B cell (primary cell): ENCODE measurements at places on chromosomes 7 and 10. TPM values are rescaled to one million over a fixed set of nuclear protein-coding genes. Genes with fewer than 3 reads are reported as not detected.

DNA sequence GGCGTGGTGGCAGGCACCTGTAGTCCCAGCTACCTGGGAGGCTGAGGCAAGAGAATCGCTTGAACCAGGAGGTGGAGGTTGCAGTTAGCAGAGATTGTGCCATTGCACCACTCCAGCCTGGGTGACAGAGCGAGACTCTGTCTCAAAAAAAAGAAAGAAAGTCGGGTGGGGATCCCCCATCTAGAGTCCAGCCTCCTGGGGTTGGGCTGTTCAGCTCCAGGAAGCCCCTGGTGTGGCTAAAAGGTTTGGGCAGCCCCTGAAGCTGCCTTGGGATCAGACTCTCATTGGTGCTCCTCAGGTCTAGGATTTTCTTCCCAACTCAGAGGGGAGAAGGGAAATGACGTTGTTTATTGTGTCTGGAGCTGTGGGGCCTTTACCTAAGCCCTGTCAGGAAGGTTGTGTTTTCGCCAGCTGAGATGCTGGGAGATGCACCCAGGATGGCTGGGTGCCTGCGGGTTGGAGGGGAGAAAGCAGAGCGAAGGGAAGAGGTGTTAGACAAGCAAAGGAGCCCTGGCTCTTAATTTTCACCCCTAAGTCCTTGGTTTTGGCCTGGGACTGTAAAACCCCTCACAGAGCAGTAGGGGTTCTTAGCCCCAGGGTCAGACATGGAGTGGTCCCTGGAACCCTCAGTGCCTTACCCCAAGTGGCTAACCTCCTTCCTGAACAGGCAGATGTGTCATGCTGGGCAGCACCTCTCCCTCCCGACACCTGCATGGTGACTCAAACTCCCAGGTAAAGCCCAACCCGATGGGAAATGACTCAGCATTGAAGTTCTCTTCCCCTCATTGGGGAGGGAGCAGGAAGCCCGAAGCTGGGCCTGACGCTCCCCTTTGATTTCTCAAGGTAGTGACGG is 21.1 kb downstream of the PLAU start:
- DNase-seq, result no peak

- no peak for DNase-seq
These were observed 644 bp downstream of the UMAD1 start for GRCh38 chr7:7641129-7641663.

DNA sequence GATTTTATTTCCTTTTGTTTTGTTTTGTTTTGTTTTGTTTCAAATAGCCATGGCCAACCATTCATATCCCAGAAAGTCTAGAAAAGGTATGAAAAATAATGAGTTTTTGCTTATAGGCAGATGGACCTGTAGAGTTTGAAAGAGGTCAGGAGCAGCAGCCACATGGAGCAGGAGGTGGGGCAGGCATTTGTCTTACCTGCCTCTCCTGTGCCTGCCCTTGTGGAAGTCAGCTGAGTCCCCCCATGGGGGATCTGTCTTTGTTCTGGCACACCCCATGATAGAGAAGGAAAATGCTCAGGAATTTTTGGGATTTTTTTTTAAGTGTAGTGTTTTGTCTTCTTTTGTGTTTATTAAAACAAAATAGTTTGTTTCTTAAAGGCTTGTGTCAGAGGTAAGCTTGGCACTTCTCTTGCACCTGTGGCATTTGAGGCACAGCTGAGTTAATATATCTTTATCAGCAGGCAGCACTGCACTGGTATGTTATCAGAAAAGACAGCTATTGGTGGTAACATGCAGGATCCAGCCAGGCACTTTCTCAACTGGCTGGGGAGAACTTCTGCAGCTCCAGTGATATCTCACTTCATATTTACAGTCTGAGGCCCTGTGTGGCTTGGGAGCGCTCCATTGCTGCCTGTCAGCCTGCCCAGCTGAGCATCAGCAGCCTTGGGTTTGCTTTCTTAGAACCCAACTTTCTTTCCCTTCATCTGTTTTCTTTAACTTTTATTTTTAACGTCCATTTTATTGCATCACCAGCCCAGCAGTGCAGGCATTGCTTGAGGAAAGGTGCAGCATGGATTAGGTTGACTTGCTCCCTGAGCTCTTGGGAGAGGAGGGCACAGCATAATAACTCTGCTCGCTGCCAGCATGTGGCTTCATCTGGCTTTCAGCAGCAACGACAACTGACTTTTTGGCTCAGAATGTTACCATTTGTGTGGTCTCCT is 44.4 kb downstream of the LRRC4 start:
- DNase-seq, result no peak

DNA sequence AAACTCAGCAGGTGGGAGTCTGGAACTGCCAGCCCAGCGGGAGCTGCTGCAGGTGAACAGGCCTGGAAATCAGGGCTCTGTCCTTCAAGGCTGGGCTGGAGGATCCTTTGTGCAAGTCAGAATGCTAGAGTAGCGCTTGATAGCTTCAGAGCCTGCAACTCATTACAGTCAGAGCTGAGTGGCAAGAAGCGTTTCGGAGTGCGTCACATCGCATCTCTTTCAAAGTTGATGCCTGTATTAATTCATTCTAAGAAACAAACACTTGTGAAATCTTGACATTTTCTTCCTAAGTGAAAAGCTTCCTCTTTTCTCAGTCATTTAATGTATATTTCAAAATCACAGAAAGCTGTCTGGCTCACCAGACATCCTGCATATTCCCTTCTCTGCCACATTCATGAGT is 121.2 kb upstream of the NPS start:
- DNase-seq, result no peak

DNA sequence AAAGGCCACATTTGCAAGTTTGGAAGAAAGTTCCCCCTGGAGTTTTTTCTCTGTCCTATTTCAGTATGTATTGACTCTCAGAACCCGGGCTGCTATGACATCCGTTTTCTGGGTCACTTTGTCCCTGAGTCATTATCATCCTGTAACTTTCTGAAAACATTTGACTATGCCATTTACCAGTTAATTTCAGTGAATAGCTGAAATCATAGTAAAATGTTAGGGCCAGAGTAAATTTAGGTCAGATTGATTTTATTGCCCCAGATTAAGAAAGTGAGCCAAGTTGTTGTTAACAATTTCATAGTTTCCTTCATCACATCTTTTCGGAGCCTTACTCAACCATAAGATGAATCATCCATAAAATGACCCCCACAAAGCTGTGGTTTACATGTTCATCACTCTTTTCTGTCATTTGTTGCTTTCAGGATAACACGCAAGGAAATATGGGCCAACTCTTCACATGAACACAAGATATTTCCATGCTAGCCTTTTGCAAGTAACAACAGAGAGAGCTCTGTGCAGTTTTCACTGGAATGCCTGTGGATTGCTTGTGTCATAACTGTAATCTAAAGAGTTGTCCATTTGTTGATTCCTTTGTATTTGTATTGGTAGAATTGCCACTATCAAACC is 3.9 kb upstream of the MACC1 start:
- peak; percentile 34 for DNase-seq

DNA sequence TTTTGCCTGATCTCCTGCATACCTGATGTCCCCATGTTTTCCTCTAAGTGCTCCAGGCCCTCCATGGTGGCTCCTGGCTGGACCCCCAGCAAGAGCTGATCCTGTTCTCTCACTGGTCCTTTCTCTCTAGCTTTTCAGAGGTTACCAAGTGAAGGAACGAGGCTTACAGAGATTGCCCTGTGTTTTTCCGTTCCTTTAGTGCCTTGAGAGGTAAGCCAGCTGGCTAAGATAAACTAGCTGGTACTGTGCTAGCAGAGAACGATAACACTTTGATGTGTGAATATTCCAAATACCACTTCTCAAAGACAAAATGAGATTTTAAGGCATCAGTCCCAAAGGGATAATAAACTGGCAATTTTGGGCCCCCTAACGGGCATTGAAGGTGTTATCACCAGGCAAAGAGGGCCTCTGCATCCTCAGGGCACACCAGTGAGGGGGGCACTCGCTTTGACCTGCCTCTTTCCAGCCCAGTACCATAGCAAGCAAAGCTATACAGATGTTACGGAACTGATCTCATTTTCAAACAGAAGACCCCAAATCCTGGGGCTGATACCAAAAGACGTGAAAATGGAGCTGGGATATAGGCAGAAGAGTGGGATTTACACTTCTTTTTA is 8.4 kb upstream of the CCNY start:
- DNase-seq, result no peak

DNA sequence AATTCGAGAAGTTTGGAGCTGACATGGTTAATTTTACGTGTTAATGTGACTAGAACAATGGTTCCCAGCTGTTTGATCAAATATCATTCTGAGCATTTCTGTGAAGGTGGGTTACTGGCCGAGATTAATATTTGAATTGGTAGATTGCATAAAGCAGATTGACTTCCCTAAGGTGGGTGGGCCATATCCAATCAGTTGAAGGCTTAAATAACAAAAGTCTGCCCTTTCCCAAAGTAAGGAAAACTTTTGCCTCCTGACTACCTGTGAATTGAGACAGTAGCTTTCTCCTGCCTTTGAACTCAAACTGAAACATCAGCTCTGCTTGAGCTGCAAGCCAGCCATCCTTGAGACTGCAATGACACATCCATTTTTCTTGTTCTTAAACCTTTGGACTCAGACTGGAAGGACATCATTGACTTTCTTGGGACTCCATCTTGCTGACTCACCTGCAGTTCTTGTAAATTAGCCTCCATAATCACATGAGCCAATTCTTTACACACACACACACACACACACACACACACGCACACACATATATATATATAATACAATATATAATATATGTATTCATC is 63.1 kb upstream of the LRRTM3 start:
- no peak for DNase-seq

- no peak for DNase-seq
These were observed 2.6 kb downstream of the PRPF18 start for GRCh38 chr10:13589316-13589715.

- peak; percentile 23 for DNase-seq
These were observed 17.4 kb upstream of the CEP41 start for GRCh38 chr7:130458257-130458656.

DNA sequence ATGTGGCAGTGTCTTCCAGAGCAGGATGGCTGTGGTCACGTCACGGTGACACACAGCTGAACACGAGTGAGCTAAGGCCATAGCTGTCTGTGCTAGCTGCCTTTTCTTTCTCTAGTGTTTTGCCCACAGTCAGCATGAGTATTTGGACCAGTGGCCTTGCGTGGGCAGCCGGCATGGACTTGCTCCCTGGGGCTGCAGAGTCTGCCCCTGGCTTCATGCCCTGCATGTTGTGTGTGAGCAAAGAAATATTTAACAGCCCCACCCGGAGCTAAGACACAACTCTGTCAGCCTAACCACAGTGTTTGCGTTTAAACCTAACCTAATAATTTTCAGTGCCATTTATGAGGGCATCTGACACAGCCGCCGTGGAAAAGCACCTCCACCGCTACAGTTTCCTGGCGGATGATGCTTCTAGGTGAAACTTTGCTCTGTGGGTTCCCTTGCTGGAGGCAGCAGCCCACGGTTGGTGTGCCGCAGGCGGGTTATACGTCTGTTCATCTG is 14.6 kb downstream of the CHST12 start:
- no peak for DNase-seq

- no peak for DNase-seq
These were observed 37.1 kb downstream of the CCDC71L start for GRCh38 chr7:106623853-106624252.

DNA sequence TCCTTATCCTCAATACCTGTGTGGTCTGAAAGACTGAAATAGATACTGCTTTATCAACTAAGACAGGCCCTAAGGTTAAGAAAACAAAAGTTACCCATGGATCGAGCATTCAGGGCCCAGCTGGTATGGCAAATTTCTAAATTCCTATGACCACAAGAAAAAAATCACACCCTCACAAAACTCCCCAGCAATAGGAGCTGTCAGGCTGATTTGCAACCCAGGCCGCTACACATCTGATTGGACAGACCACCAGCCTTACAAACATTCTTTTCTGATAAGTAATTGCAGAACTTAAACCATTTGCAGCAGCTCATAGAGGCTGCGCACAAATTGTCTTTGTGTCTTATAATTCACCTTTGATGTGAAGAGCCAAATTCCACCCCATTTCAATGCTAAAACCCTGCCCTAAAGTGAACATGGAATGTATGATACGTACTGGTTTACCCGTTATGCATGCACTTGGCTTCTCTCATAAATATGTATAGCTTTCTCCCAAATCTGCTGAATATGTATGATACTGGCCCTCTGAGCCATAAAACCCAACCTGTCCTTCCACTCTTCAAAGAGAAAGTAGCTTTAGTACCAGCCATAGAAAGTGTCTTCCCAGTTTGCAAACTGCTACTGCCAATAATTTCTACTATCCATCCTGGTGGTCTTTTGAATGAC is 842.5 kb downstream of the GRID1 start:
- no peak for DNase-seq

DNA sequence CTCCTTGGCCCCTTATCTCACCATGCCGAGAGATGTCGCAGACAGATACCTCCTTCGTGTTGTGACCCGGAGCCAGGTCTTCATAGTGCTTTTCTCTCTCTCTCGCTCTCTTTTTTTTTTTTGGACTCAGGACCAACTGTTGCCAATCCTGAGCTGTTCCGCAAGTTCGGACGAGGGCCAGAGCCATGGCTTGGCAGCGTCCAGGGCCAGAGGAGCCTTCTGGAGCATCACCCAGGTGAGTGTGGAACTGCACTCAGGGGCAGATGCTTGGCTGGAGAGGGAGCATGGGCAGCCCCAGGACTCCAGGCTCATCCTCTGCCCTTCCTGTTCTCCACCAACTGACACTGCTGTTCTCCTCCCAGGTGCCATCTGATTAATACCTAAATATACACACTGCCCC is 7.8 kb downstream of the ZNF862 start:
- DNase-seq, result no peak

GRCh38 chr10:47334466-47335295 is 12.4 kb downstream of the GDF2 start:
- no peak for DNase-seq

GRCh38 chr7:19020062-19020461 is 97.4 kb downstream of the TWIST1 start:
- no peak for DNase-seq

DNA sequence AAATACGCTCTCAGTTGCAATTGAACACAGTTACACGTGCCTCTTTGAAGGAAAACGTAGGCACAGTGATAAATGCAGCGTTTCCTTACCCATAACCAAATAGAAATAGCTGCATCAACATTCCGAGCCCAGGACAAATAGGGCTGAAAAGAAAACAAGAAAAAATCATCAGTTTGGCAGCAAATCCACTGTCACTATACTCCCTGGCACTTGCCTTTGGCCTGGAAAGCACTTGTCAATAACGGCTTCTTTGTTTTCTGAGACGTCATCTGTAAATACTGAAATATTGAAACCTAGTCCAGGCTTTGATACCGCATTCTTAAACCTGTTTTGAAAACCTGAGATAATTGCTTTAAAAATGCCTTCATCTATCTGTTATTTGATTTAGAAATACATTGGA is 167.2 kb upstream of the AKR1E2 start:
- no peak for DNase-seq

Gene PLCE1
- total RNA-seq, result not detected in 2 replicates

Gene PIP
- total RNA-seq, result not detected in 2 replicates

Gene OR2A12
- total RNA-seq, result not detected in 2 replicates

Gene CAMK1D
- 69.7 and 77.3 TPM in 2 replicates for total RNA-seq

Gene STAG3
- total RNA-seq, result 22.0 and 24.8 TPM in 2 replicates

Gene PAX4
- total RNA-seq, result not detected in 2 replicates

Gene TDRD1
- 0.22 and 0.29 TPM in 2 replicates for total RNA-seq

Gene CACNA2D1
- total RNA-seq, result not detected in 2 replicates

Gene EPO
- total RNA-seq, result not detected in 2 replicates

Gene MKX
- total RNA-seq, result not detected in 2 replicates

Gene FOXL3
- not detected in 2 replicates for total RNA-seq
